ENCODE measurements at places on chromosomes 7 and 10. TPM values are rescaled to one million over a fixed set of nuclear protein-coding genes. Genes with fewer than 3 reads are reported as not detected.

PTER gene
- 11.8 TPM for total RNA-seq

TEX36 gene
- total RNA-seq: not detected

DNA sequence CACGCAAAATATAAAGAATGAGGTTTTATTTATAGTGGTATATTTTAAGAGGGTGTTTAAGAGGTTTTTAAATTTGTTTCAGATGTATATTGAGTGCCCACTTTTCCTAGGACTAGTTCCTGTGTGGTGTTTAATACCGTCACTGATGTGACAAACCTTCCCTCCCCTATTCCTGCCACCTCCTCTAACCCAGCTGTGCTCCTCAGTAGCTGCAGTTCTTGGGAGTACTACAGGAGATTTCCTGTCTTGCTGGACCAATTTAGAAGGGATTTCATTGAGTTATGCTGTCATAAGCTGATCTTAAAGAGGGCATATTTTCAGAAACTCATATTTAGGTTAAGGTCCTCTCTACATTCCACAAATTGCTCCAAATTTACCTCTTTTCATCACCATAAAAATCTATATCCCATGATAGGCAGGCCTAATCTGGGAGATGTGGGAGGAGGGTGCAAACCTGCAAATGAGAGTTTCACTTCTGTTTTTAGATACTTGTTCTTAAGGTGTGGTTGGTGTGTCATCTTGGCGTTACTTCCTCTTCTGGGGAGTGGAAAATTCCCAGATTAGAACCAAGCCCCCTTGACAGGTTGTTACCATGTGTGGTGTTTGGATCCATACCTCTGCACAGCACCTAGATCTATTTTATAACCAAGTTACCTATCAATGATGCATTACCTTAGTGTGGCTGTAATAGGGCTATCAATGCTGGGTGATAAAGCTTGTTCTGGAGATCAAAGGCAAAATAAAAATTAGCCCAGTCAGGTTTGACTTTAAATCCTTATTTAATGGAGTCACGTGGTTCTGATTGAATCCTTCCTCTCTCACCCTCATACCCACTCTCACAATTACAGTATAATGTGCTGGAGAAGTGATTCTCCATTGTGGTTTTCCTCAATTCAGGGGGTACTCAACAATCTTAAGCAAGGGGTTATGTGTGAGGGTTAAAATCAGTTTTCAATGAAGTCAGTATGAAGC, 141.1 kb downstream of the CDK14 start:
- DNase-seq: no peak

GRCh38 chr10:76139431-76139830, 708.0 kb downstream of the LRMDA start:
- no peak for DNase-seq

DNA sequence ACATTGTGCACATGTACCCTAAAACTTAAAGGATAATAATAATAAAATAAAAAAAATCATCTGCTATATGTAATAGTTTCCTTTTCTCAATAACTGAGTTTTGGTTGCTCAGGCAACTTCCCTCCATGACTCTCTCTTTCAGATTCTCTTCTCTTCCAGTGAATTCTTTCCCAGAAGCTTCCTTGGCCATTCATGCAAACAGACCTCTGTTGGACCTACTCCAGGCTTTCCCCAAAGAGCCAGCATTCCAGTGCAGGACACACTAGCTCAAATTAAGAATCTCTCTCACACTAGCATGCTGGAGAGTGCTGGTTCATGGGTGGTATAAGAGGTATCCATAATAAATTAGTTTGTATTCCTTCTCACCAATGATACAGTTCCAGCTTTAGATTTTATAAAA, 31.0 kb upstream of the ZEB1 start:
- DNase-seq: no peak

DNA sequence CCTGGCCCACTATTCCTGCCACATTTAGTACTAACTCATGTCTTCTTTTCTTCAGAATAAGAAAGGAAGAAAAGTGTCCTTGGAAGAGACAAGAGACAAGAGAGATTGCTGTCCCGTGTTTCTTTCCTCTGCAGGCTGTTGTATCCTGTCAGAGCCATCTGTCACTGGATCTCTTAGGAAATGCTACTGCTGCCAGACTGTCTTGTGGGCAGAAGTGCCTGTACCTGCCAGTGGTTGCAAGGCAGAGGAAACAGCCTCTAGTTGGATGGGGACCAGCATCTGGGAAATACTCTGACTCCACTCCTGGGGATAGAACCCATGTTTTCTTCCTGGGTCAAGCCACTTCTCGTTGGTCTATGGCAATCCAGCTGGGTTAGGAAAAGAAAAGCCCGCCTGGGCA, 16.7 kb upstream of the MAP3K8 start:
- no peak for DNase-seq
